ENCODE measurements at places on chromosomes 7 and 10.
A peak's percentile ranks its signal among the peaks of the same experiment; 100 is the strongest.

GRCh38 chr7:115066050-115066449 lies 144.2 kb downstream of the MDFIC start:
- no peak overlapping the region for H3K4me3 ChIP-seq
- H3K27ac ChIP-seq = no peak overlapping the region
- H3K36me3 ChIP-seq = no peaks in the 10 kb centered on the region
- H3K27me3 ChIP-seq = no peaks in the 10 kb centered on the region

- no peak overlapping the region for H3K4me3 ChIP-seq
- H3K4me1 ChIP-seq = peaks cover 28% of the 10 kb centered on the region
- no peak for DNase-seq
Measured at GRCh38 chr10:126045861-126046260, 149.5 kb downstream of the FANK1 start.

GRCh38 chr7:80923211-80923612 lies 4.4 kb upstream of the SEMA3C start:
- peaks cover 5% of the 10 kb centered on the region for H3K4me1 ChIP-seq
- no peak overlapping the region for H3K4me3 ChIP-seq

GRCh38 chr7:15397922-15398760 lies 163.7 kb downstream of the AGMO start:
- no peak overlapping the region for H3K4me3 ChIP-seq
- no peak for DNase-seq
- no peaks in the 10 kb centered on the region for H3K27me3 ChIP-seq
- no peaks in the 10 kb centered on the region for H3K4me1 ChIP-seq

DNA sequence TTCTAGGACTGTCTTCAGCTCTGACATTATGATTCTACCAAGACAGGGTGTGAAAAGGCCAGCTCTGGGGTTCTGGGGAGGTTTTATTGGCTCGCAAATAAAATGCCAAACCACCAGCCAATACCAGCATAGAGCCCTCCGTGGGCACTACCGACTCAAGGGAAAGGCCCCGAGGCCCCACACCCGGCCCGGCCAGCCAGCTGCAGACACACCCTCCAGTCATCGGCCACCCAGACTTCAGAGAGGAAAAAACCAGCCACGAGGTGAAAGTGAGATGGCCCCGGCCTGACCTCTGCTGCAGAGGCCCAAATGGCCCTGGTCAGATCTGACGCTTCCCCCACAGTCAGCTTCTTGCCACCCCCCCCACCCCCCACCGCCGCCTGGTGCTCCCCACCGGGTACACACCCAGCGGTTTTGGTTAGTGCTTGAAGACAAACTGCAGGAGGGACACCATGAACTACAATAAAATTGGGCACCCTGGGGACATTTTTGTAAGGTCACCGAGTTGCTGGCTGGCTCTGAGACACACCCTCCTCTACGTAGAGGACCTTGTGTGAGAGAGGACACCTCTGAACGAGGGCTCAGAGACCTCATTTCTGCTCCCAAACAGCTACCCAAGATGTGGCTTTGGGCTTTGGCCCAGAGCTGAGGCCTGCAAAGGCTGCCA lies 79.9 kb downstream of the PRKAG2 start:
- H3K27ac ChIP-seq = peak overlapping the region; percentile 83
- H3K4me3 ChIP-seq = no peak overlapping the region
- H3K27me3 ChIP-seq = no peaks in the 10 kb centered on the region
- DNase-seq = peak; percentile 63

GRCh38 chr10:43113201-43114087 lies 24.8 kb upstream of the CSGALNACT2 start:
- peak; percentile 49 for DNase-seq
- H3K27ac ChIP-seq = no peak overlapping the region
- H3K27me3 ChIP-seq = no peaks in the 10 kb centered on the region
- H3K4me3 ChIP-seq = no peak overlapping the region
- H3K36me3 ChIP-seq = no peaks in the 10 kb centered on the region

- no peaks in the 10 kb centered on the region for H3K27me3 ChIP-seq
- no peak overlapping the region for H3K27ac ChIP-seq
- H3K4me3 ChIP-seq = no peak overlapping the region
- no peak for DNase-seq
- no peaks in the 10 kb centered on the region for H3K36me3 ChIP-seq
Measured at GRCh38 chr7:129886818-129887186, 66.0 kb downstream of the UBE2H start.

- peaks cover 13% of the 10 kb centered on the region for H3K4me1 ChIP-seq
- H3K4me3 ChIP-seq = peak overlapping the region; percentile 50
- H3K27ac ChIP-seq = no peak overlapping the region
- H3K27me3 ChIP-seq = peaks cover 60% of the 10 kb centered on the region
- peaks cover 3% of the 10 kb centered on the region for H3K36me3 ChIP-seq
Measured at GRCh38 chr10:22335173-22335933, 9.9 kb upstream of the SPAG6 start.

- peaks cover 11% of the 10 kb centered on the region for H3K4me1 ChIP-seq
- DNase-seq = no peak
- no peak overlapping the region for H3K27ac ChIP-seq
- no peaks in the 10 kb centered on the region for H3K36me3 ChIP-seq
- no peaks in the 10 kb centered on the region for H3K27me3 ChIP-seq
Measured at GRCh38 chr7:99833289-99833877, 5.6 kb downstream of the CYP3A43 start.

- H3K36me3 ChIP-seq = no peaks in the 10 kb centered on the region
- no peak for DNase-seq
- peak overlapping the region; percentile 56 for H3K4me3 ChIP-seq
- no peaks in the 10 kb centered on the region for H3K27me3 ChIP-seq
- H3K4me1 ChIP-seq = peaks cover 15% of the 10 kb centered on the region
Measured at GRCh38 chr10:132336064-132336746, 4.2 kb downstream of the LRRC27 start.

DNA sequence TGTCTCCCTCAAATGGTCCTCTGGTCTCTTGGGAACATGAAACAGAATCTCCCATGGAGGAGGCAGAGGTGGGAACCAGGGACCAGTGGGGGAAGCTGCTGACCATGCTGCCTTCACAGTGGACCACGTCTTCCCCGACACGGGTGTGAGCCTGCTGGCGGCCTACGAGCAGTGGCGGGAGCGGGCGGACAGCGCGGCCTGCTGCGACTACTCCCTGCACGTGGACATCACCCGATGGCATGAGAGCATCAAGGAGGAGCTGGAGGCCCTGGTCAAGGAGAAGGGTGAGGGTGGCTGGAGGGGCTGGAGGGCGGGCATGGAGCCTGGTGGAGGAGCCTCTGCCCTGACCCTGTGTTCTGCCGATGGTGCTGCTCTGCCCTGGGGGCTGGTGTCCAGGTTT lies 8.0 kb downstream of the DPYSL4 start:
- H3K27me3 ChIP-seq = no peaks in the 10 kb centered on the region
- H3K4me1 ChIP-seq = no peaks in the 10 kb centered on the region
- no peaks in the 10 kb centered on the region for H3K36me3 ChIP-seq
- no peak overlapping the region for H3K4me3 ChIP-seq

DNA sequence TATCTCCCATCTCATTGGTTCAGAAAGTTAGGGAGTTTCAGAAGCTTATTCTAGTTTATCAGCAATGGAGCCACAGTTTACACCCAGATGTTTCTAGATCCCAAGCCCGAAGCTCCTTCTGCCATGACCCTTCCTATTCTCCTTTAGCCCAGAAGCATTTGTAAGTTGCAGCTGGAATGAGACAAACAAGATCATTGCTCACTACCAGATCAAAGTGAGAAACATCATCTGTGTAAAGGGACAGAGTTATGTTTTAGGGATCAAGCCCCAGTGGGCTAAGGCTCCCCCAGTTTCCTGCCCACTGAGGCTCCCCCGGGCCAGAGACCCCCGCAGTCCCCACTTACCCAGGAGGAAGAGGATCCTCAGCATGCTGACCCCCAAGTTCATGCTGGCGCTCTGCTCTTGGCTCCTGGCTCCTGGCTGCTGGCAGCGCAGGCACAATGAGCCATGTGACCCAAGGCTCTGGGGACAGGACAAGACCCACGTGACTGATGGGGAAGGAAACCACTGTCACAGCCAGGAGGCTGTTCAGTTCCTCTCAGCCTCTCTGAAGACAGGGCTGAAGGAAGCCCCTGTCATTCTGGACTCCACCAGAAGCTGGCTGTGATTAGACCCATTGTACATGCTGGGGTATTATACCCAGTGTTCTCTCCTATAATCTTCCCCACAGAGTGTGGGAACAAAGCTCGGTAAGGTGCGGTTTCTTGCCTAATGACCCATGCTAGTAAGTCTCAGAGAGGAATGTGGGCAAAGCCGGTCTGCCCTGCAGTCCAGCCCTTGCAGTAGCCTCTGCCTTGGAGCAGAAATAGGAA lies at the start of gene TMEM273:
TMEM273 (minus strand) TSS at position 442 of the 812 bp plus-strand sequence; CDS start at position 387, 55 bp downstream.
- H3K27me3 ChIP-seq = no peaks in the 10 kb centered on the region
- H3K4me1 ChIP-seq = peaks cover 29% of the 10 kb centered on the region
- peak within 1 kb of the TSS; percentile 70 for H3K27ac ChIP-seq

GRCh38 chr7:151179946-151180345 lies 7.1 kb downstream of the ASB10 start:
- H3K4me1 ChIP-seq = no peaks in the 10 kb centered on the region
- H3K27me3 ChIP-seq = peaks cover 19% of the 10 kb centered on the region
- no peaks in the 10 kb centered on the region for H3K36me3 ChIP-seq
- H3K4me3 ChIP-seq = no peak overlapping the region

DNA sequence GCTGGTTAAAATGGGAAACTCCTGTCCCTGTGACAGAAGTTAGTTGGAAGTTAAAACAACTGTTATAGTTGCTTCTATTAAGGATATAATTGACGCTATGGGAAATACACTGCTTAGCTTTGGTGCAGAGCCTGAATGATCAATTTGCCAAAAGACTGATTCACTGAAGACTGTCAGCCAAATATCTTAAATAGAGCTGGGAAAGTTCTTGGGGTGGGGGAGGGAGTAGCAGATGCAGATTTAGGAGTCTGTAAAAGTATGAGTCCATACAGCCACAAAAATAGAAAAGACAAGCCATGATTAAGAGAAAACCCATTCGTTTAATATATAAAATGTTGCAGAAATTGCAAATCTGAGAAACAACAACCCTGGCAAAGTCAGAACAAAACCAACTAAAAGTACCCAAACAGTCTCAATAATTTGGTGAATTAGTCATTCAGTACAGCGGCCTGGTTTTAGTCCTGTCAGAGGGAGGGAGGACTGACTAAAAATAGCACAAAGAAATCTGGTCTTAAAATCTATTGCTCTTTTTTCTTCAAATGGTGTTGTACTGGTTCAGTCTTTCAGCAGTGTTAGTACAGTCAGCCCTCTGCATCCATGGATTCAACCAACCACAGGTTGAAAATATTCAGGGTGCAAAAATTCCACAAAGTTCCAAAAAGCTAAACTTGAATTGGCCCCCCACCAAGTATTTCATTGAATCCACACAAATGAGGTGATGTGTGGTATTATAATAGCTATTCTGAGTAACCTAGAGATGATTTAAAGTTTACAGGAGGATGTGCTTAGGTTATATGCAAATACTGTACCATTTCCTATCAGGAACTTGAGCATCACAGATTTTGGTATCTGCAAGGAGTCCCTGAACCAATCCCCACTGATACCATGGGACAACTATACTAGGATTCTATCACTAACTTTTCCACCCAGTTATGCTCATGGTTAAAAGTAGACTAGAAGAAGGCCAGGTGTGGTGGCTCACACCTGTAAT lies 30.0 kb downstream of the STK17A start:
- no peak overlapping the region for H3K27ac ChIP-seq
- H3K4me3 ChIP-seq = no peak overlapping the region
- H3K36me3 ChIP-seq = peaks cover 66% of the 10 kb centered on the region
- H3K4me1 ChIP-seq = no peaks in the 10 kb centered on the region
- no peak for DNase-seq

DNA sequence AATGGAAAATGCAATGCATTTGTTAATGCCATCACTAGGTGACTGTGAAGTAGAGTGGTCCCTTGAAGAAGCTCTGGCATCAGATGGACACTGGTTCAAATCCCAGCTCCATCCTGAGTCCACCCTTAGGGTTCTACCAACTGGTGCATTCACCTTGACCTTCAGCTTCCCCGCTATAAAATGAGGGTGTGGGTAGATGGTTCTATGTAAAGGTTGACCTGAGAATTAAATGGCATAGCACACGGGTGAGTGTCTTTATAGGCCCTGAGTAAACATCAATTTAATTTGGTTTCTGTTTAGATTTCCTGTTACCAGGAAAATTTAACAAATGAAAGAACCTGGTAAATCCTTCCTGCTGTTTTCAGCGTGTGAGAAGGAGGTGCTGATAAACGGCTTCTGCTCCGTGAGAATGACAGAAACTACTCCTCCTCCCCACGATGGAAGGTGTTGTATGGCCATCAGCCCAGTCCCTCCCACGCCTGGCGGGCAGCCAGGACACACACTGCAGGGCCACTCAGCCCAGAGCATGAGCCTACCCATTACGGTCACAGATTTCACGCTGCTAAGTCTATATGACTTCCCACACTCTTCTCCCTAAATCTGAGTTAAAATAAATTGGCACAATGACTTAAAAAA lies 210.1 kb downstream of the TNS3 start:
- no peak overlapping the region for H3K27ac ChIP-seq
- no peaks in the 10 kb centered on the region for H3K27me3 ChIP-seq
- H3K36me3 ChIP-seq = peaks cover 11% of the 10 kb centered on the region
- peaks cover 12% of the 10 kb centered on the region for H3K4me1 ChIP-seq
- no peak overlapping the region for H3K4me3 ChIP-seq
- peak; percentile 91 for DNase-seq

GRCh38 chr10:11237571-11237970 lies 219.9 kb downstream of the CELF2 start:
- H3K27ac ChIP-seq = no peak overlapping the region
- no peaks in the 10 kb centered on the region for H3K27me3 ChIP-seq
- H3K4me1 ChIP-seq = peaks cover 22% of the 10 kb centered on the region
- no peaks in the 10 kb centered on the region for H3K36me3 ChIP-seq
- no peak overlapping the region for H3K4me3 ChIP-seq

DNA sequence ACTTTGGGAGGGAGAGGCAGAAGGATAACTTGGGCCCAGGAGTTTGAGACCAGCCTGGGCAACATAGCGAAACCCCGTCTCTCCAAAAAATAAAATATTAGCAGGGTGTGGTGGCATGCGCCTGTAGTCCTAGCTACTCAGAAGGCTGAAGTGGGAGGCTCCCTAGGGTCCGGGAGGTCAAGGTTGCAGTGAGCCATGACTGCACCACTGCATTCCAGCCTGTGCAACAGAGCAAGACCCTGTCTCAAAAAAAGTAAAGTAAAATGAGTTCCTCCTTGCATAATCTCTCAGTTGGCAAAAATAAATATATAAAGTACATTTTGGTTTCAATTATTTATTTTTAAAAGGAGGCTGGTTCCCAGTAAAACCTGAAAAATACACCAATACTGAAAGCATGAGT lies 11.8 kb downstream of the NANOS1 start:
- H3K27ac ChIP-seq = no peak overlapping the region
- DNase-seq = no peak
- H3K36me3 ChIP-seq = peaks cover 100% of the 10 kb centered on the region

- H3K4me3 ChIP-seq = peak overlapping the region; percentile 48
- peaks cover 27% of the 10 kb centered on the region for H3K4me1 ChIP-seq
- DNase-seq = no peak
- no peaks in the 10 kb centered on the region for H3K27me3 ChIP-seq
Measured at GRCh38 chr7:28686418-28686800, 271.7 kb downstream of the TRIL start.

GRCh38 chr10:47121336-47121735 lies 178.7 kb upstream of the GDF10 start:
- no peaks in the 10 kb centered on the region for H3K4me1 ChIP-seq
- no peak overlapping the region for H3K4me3 ChIP-seq
- H3K27ac ChIP-seq = no peak overlapping the region
- H3K36me3 ChIP-seq = no peaks in the 10 kb centered on the region

GRCh38 chr10:60883187-60883586 lies 60.8 kb downstream of the RHOBTB1 start:
- no peak overlapping the region for H3K4me3 ChIP-seq
- no peaks in the 10 kb centered on the region for H3K4me1 ChIP-seq
- peaks cover 13% of the 10 kb centered on the region for H3K36me3 ChIP-seq
- H3K27me3 ChIP-seq = no peaks in the 10 kb centered on the region
- no peak for DNase-seq

All from upper lobe of right lung (tissue), 1 donor.